B cell (primary cell): ENCODE measurements at places on chromosomes 2 and 18.

- no peak for DNase-seq
Observed at GRCh38 chr2:198615972-198616371, 811.6 kb downstream of the PLCL1 start.

GRCh38 chr2:85154048-85154753 is 21.0 kb downstream of the TCF7L1 start:
- DNase-seq = no peak

DNA sequence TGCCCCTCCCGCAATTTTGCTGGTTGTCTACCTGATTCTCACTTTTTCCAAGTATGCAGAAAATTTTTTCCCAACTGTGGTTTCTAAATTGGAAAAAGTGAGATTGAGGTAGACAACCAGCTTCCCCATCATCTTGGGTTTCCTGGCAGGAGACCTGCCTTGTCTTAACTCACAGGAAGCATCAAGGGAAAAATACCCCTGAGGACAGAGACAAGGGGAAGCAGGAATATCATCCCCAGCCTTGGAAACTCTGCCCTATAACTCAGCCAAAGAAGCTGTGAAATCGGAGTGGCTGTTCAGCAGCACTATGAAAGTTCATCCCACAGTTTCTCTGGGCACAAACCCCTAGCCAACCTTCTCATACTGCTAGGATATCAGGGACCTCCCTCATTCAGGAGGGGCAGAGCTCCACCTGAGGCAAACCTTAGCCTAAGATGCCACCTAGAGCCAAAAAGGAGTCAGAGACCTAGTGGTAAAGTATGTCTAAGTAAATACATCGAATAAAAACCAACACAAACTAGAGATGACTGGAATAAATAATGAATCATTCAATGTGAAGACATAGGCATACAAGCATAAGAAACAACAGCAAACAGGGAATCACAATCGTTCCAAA is 68.2 kb downstream of the ZSWIM2 start:
- no peak for DNase-seq

DNA sequence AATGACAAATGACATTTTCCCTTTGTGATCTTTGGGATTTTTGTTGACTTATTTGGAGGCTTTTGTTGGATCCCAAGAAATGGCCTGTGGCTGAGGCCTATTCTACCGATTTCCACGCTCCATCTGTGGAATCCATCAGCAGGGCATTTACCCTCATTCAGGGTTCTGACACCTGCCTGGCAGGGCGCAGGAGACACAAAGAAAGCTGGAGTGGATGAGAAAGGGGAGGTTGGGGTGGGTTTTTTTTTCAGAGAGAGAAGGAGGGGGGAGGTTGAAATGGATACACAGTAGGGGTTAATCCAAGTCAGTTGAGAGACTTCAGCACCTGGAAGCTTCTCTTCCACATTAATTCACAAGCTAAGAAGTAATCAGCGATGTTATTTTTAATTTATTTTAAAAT is 59.7 kb downstream of the PAX3 start:
- no peak for DNase-seq

DNA sequence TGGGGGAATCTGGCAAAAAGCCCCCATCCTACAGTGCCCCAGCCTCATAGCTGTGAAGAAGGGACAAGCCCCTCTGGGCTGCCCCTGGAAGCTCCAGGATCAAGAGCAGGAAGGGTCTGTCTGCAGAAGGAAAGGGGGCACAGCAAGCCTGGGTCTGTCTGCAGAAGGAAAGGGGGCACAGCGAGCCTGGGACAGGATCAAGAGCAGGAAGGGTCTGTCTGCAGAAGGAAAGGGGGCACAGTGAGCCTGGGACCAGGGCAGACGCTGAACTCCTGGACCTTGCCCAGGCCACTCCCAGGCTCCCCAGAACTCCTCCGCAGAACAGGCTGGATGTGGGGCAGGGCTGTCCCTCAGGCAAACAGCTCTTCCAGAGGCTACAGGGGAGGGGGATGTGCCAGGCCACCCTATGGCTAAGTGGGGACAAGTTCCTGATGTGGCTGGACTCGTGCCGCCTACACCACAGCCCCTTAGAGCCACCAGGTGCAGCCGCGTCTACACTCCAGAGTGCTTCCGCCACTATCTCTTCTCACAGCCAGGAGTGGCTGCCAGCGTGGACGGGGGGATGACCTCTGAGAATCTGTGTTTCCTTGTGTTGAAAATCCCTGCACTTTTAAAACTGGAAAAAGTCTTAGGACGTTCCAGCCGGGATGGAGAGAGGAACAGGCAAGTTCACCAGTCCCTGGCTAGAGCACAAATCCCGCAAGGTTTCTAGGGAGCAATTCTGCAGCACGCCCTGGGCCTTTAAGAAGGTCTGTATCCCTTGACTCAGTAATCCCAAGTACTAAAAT is 20.8 kb downstream of the KIF1A start:
- no peak for DNase-seq

DNA sequence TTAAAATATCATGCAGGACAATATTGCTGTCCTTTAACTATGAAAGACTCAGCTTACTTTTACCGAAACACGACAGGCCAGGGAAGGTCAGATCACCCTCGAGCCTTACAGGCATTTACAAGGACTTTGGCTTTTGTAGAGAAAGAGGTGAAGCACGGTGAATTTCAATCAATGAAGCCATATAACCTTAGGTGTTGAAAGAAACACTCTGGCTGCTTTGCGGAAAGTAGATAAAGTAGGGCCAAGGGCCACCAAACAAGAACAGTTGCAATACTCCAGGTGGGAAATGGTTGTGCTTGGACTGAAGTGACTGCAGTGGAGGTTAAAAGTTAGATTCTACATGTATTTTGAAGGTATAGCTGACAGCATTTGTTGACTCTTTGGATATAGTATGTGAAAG is 80.5 kb downstream of the CERKL start:
- no peak for DNase-seq

GRCh38 chr2:96556441-96557330 is 20.1 kb downstream of the ARID5A start:
- DNase-seq = peak; percentile 26

DNA sequence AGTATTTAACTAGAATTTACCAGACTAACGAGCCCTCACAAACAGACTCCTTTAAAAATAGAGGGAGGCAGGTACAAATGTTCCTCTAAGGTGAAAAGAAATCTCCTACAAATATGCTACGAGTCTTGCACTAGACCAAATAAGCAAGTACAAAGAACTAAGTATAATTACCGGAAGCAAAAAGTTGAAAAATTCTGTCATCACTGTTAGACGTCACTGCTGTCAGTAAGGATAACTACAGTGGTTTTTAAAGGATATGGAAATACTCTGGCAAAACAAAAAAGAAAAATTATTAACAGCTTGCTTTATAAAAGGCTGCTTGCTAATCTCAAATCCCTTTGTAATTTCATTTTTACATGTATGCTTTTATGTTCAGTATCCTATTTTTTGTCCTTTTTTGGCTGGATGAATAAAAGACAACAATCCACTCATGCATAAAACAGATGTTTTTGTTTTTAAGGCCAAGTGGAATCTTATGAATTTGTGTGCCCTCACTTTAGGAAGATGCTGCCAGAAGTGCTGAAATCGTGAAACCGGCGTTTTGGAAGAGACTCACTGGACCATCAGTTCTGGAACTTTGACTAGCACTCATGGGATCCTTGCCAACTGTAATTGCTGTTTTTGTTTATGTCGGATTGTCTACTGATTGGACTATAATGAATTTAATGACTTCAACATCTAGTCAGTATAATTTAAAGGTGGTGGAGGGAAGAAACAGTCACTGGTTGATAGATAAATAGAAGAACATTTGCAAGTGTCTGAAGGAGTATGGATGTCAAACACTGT is 6.7 kb downstream of the ZNF521 start:
- no peak for DNase-seq

- DNase-seq = no peak
Observed at GRCh38 chr18:73118121-73118816, 250.5 kb upstream of the NETO1 start.

DNA sequence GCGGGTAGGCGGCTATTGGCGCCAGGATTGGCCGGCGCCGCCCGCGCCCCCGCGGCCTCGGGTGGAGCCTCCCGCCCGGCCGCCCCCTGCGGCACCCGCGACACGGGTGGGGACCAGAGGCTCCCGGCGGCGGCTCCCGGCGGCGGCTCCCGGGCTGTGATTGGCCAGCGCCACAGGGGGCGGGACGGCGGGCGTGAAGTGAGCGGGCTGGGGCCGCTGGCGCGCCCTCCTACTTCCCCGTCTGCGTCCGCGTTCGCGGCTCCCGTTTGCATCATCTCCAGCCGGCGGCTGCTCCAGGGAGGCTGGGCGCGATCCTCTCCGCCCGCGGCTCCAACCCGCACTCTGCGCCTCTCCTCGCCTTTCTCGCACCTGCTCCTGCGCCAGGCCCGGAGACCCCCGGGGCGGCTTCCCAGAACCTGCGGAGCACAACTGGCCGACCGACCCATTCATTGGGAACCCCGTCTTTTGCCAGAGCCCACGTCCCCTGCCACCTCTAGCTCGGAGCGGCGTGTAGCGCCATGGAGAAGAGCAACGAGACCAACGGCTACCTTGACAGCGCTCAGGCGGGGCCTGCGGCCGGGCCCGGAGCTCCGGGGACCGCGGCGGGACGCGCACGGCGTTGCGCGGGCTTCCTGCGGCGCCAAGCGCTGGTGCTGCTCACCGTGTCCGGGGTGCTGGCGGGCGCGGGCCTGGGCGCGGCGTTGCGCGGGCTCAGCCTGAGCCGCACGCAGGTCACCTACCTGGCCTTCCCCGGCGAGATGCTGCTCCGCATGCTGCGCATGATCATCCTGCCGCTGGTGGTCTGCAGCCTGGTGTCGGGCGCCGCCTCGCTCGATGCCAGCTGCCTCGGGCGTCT is at the start of gene SLC1A4:
Gene SLC1A4 (plus strand): TSS at position 274 of the 856 bp plus-strand sequence. CDS start 245 bp downstream, at position 519.
- peak; percentile 86 for DNase-seq

DNA sequence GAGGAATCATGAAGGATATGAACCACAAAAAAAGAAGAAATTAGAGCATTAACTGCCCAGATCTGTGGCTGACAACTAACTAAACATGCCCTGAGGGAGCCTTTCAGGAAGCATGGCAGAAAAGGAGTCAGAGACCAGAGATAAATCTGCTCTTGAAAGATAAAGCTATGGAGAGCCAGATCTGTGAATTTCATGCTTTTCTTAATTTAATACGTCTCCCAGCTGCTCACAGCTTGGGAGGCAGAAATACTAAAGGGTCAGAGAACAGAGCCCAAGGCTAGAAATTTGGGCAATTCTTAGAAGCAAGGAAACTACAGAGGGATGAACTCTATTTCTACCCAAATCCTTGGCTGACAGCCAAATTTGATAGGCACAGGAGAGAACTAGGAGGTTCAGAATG is 223.0 kb upstream of the DPP10 start:
- DNase-seq = no peak

- DNase-seq = no peak
Observed at GRCh38 chr2:168060986-168061750, 186.2 kb downstream of the STK39 start.

- no peak for DNase-seq
Observed at GRCh38 chr2:8663997-8664396, 17.9 kb upstream of the ID2 start.

- DNase-seq = no peak
Observed at GRCh38 chr18:8389391-8390340, 219.6 kb upstream of the RAB12 start.

GRCh38 chr2:126834006-126834659 is 64.6 kb upstream of the TEX51 start:
- DNase-seq = no peak

DNA sequence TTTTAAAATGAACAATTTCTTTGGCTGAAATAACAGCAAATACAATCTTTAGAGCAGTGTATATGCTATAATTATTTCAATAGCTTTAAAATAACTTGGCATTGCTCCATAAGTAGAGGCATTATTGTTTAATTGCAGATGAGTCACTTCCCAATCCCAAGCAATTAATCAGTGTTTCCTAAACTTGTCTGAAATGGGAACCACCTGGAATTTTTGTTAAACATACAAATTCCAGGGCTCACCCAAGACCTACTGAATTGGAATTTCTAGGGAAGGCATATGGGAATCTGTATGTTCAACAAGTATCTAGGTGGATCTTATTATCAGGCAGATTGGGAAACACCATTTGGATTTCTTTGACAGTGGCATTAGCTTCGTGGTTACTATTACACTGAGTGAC is 27.1 kb upstream of the FMNL2 start:
- no peak for DNase-seq

- DNase-seq = peak; percentile 69
Observed at GRCh38 chr2:75311993-75312392, 112.7 kb upstream of the TACR1 start.

GRCh38 chr2:181354626-181355025 is 102.6 kb upstream of the ITGA4 start:
- DNase-seq = no peak

DNA sequence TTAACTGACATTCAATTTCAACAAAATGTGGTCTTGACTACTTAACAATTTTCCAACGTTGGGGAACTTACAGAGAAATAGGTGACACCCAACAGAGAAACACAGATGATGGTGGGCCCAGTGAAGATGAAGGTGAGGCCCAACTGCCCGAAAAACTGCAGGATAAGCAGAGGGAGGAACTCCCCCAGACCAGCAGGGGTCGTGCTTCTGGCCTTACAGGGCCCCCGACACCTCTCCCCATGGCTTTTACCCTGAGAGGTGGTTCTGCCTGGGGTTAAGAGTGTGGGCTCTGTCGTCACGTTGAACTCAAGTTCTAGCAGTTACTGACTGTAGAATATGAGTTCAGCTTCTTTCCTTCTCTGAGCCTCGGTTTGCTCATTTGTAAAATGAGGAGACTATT is 119.5 kb upstream of the SMIM21 start:
- DNase-seq = no peak

DNA sequence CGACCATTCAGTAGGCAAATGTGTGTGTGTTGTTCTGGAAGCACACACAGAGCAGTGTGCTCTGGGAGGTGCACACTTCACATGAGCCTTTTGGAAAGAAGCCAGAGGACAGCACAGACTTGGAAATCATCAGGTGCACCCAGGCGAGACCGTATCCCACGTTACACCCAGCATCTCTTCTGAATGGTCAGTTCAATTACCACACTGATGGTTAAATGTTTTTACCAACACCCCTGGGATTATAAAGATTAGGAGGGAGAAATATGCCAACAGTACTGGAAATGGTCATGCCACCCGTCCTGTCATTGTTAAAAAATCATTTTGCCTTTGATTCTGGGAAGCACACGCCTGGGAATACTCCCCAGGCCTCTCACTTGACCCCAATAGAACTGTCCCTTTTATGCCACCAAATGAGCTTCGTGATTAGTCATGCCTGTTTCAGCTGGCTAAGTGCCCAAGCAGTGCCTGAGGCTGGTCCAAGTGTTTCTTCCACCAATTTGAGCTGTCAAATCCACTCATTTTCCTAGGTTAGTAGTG is 183.7 kb downstream of the NRP2 start:
- DNase-seq = no peak

GRCh38 chr2:180695586-180696401 is 284.6 kb upstream of the UBE2E3 start:
- no peak for DNase-seq

GRCh38 chr18:58848685-58849084 is 16.0 kb upstream of the ZNF532 start:
- no peak for DNase-seq

DNA sequence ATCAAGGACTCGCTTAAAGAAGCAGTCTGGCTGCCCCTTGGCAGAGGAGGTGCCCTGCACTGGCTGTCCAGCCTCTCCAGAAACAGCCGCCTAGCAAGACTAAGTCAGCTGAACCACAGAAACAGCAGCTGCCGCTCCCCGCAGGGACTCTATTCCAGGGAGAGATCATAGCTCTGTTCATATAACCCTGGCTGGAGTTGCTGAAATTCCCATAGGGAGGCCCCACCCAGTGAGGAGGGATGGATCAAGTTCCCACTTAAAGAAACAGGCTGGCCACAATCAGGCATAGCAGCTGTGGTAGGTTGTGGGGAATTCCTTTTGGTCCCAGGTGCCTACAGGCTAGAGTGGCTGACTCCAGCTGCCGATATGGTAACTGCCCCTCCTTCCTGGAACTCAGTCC is 74.2 kb upstream of the MC4R start:
- no peak for DNase-seq
